Lung microvascular endothelial cell (primary cell): ENCODE measurements at places on chromosomes 5 and 9. TPM values are rescaled to one million over a fixed set of nuclear protein-coding genes. Genes with fewer than 3 reads are reported as not detected.
A peak's percentile ranks its signal among the peaks of the same experiment; 100 is the strongest.

- DNase-seq: no peak
Measured at GRCh38 chr5:178762960-178763359, 32.5 kb upstream of the ZNF354A start.

DNA sequence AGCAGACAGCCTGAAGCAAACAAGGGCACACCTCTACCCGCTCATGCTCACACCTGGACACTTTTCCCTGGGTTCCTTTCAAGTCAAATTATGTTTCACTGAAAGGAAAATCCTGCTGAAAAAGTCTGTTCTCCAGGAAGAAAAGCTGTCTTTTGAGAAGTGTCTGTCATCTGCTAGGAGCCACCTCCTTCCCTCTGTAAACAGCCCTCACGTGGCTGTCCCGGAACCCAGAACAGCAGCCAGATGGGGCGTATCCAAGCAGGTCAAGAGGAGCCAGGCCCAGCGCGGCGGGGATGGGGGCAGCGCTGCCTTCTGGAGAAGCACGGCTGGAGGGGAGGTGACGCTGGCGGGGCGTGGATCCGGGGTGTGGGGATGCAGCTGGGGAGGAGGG lies at the start of gene PNPLA7:
TSS of gene PNPLA7 (minus strand) at position 172 of the 391 bp plus-strand sequence. CDS start 205 bp downstream, outside the sequence.
- DNase-seq: peak; percentile 73

GRCh38 chr5:82636591-82636990 lies 358.4 kb upstream of the RPS23 start:
- no peak for DNase-seq

- no peak for DNase-seq
Measured at GRCh38 chr9:3224931-3225330, 300.9 kb downstream of the RFX3 start.

DNA sequence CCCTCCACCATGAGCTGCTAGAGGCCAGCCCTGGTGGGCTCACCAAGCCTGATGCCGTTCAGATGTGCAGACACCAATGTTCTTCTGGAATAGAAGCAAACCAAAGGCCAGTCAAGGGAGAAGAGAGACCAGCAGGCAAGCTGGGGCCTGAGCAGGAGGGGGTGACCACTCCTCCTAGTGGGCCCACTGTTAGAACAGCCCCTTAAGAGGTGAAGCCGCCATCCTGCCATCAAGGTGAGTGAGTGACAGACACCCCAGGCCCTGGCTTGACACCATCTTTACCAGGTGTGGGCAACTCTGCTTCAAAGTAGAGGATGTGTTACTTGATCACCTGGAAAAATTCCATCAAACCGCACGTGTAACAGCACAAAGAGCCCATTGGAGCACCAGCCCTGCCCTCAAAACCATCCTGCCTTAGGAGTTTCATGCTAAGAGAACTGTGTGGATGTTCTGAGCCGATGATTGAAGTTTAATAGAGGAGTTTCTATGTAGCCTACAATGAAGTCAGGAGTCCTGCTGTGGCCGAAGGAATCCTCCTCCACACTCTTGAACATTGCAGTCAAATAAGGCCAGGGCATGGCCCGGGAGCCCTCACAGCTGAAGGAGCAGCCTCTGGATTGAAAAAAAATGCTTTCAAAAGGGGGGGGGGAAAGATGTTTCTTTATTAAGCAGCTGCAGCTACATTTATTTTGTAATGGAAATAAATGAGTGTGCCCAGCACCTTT lies 20.8 kb downstream of the AMBP start:
- no peak for DNase-seq

- peak; percentile 28 for DNase-seq
Measured at GRCh38 chr5:56039985-56040384, 45.2 kb upstream of the IL6ST start.

GRCh38 chr5:112846556-112846955 lies 14.5 kb upstream of the SRP19 start:
- no peak for DNase-seq

DNA sequence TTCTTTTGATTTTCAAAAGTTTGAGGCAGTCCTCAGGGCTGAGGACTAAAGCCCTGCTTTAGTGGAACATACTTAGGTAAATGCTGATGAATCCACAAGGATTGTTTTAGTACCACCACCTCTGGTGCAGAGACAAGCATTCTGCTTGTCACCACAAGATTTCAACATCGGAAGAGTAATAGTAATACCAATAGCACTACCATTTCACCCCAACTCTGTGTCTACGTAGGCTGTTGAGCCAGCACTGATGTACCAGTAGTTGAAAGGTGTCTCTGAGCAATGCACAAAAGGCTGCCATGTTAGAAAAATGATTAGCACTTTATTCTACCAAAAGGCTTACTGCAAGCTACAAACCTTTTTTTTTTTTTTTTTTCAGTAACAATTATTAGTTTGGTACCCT lies 213.2 kb upstream of the SLC24A2 start:
- DNase-seq: no peak

GRCh38 chr9:69759421-69760277 lies at the start of gene PTAR1:
Gene PTAR1, minus strand, starts transcription at chr9:69760011. Its CDS starts 73 bp downstream, at chr9:69759938.
- DNase-seq: peak; percentile 92

- DNase-seq: no peak
Measured at GRCh38 chr5:72480841-72481240, 26.4 kb downstream of the ZNF366 start.

DNA sequence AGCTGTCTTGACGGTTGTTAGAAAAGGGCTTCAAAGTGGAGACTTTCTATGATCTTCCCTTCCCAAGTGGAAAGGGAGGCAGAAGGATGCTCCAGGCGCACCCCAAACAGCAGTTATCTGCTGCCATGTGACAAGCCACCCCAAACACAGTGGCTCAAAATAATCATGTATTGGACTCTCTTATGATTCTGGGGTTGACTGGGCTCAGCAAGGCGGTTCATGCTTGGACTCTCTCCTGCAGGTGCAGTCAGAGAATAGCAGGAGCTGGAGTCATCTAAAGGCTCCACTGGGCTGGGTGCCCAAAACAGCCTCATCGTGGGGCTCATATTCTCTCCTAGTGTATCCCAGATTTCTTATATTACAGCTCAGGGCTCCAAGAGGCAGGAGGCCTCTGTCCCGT lies 177.6 kb upstream of the IER5L start:
- no peak for DNase-seq

DNA sequence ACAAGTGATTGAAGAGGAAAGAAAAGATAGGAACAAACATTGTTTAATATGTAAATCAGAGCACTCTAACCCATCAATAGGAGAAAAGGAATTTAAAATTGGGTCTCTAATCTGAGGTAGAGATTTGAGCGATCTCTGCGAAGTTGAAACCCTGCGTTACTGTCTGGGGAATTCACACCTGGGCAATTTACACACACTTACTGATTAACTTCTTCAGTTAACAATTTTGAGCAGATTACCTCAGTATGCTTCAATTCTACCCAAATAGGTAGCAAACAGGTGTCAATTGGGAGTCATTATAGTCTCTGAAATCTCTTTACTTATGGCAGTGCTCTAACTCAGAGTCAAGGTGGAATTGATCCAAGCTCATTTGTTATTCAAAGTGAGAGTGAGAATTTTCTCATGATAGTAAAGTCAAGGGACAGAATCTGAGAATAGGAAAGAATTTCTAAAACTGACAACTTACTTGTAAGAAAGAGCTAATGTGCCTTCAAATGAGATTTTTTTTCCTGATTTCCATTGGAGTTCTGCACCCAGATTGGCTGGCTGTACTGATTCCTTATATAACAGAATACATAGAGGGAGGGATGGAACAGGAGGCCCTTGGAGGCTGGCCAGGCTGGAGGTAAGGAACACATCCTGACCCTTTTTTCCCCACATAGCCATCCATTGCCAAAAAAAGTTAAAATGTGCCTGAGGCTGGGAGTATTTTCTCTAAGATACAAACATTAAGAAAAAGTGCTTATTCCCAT lies 27.1 kb upstream of the IFNA14 start:
- DNase-seq: no peak

- DNase-seq: no peak
Measured at GRCh38 chr5:107779437-107779836, 108.7 kb upstream of the EFNA5 start.

DNA sequence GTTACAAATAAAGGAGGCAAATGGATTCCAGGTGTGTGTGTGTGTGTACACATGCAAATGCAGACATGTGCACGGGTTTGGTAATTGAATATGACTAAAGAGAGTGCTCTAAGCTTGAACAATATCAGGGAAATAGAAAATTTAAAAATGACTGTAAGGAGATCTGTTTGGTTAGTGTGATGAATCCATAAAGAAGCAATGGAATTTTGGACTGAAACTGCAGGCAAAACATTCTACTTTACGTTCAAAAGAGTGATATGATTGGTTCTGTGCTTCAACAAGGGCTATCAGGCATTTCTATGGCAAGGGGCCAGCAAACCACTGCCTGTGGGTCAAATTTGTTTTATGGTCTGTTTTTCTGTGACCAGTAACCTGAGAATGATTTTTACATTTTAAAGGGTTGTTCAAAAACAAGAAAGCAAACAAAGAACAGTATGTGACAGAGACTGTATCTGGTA lies 332.8 kb upstream of the KLF9 start:
- DNase-seq: no peak

Gene KCTD16
- total RNA-seq: under 0.01 TPM in 2 replicates

Gene C6
- not detected in 2 replicates for total RNA-seq

Gene PGM5
- 27.5 and 295 TPM in 2 replicates for total RNA-seq

Gene PCDHA1
- total RNA-seq: under 0.01 TPM in 1 of 2 replicates, not detected in the other

Gene GPR151
- not detected in 2 replicates for total RNA-seq

Gene NIPAL4
- total RNA-seq: not detected in 2 replicates

Gene GRIN3A
- not detected in 2 replicates for total RNA-seq

Gene PHF24
- not detected in 2 replicates for total RNA-seq
